ENCODE measurements at places on chromosomes 4 and X.
A peak's percentile ranks its signal among the peaks of the same experiment; 100 is the strongest.

DNA sequence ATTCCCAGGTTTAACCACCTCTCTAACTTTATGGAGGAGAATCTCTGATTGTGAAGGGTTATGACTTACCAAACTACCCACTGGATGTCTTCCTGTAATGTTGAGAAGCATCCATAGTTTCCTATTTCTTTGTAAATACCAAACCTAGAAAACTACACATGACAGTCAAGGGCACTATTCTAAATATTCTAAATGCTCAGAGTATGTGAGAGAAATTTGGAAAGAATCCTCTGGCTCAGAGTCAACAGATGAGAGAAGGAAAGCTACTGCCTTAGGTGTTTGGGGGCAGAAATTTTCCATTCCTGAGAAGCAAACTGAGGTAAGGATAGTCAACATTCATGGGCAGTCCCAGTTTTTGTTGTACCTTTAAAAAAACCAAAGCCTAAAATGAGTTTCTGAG, 155.8 kb downstream of the KCNIP4 start:
- no peak for DNase-seq

DNA sequence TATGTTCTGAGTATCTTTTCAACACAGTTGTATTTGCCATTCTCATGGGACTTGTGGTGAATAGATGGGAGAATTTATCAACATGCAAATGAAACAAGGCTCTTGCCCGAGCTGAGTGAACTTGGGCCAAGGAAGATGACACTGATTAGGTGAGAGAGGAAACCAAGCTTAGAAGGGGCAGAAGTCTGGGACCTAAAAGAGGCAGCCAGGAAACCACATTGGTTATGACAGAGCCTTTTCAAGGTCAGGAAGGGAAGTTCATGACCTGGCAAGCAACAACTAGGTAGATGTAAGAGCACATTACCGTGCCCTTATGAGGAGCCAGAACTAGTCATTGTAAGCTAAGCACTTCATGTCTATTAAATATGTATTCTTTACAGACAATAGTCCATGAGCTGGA, 590.3 kb downstream of the PACRGL start:
- no peak for DNase-seq

- DNase-seq: no peak
These were observed 31.5 kb downstream of the HS3ST1 start for GRCh38 chr4:11397146-11397545.

GRCh38 chr4:93759506-93759905, 69.0 kb upstream of the ATOH1 start:
- DNase-seq: no peak

DNA sequence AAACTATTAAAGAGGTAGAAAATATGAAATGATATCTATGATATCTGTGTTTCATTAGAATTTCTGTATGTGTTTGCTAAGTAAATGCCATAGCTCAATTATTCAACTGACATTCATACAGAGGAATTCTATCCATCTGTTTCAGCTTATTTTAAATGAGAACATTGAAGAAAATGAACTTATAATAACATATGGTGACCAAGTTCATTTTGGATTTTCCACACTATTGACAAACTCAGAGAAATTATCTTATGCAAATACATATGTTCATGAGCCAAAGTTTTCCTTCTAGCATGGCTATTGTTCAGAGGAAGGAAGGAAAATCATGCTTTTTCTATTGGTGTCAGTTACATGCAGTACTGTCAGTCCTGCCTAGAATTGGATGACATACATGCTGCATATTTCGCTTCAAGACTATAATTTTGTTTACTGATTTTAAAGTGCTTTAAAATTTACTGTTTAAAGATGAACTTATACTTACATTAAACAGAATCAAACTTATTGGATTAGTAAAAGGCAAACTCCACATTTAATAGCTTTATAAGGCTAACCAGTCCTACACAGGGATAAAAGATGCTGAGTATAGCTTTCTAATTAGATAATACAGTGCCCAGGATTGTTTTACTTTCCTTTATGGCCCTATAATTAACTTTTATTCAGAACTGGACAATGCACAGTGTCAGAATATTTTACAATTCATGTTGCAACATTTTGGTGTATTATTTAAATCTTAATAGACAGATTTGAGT, 646.2 kb downstream of the TRAM1L1 start:
- peak; percentile 89 for DNase-seq

GRCh38 chr4:61619528-61619927, 419.4 kb downstream of the ADGRL3 start:
- peak; percentile 75 for DNase-seq

- no peak for DNase-seq
These were observed 11.6 kb upstream of the CXCL13 start for GRCh38 chr4:77593993-77594392.

GRCh38 chr4:156676116-156676851, 295.3 kb downstream of the PDGFC start:
- DNase-seq: no peak

GRCh38 chr4:57989430-57989829, 879.2 kb upstream of the IGFBP7 start:
- no peak for DNase-seq

DNA sequence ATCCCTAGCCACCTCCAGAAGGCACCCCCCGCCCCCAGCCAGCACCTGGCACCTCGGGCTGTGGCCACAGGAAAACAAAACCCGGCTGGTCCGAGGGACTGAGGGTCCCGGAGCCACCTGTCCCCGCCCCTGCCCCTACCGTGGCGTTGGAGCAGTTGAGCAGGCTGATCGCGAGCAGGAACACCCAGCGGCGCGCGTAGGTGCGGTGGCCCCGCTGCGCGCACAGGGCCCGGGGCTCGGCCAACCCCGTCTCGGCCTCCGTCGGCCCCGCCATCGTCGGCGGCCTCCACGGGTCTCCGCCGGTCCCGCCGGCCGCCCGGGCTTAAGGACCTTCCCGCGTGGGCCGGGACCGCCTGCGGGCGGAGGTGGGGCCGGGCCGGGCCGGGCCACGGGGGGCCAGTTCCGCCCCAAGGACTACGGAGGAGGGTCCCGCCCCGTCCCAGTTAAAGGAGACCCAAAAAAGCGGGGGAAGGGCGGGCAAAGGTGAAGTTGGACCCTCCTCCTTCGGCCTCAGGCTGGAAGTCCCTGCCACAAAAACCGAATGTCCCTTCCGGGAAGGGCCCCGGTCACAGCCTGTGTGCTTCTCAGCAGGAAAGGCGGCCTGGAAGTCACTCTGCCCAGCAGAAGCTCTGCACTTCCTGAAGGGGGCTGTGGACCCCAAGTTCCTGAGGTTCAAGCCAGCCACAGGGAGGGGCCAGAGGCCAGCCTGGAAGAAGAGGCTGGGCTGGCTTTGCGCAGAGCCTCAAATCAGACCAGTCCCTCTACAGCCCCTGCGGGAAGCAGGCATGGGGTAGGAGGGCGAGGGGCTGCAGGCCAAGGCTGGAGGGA, at the start of gene SLC49A3:
TSS of gene SLC49A3 (minus strand) at position 298 of the 828 bp plus-strand sequence. CDS start at position 274, 24 bp downstream.
- DNase-seq: no peak

DNA sequence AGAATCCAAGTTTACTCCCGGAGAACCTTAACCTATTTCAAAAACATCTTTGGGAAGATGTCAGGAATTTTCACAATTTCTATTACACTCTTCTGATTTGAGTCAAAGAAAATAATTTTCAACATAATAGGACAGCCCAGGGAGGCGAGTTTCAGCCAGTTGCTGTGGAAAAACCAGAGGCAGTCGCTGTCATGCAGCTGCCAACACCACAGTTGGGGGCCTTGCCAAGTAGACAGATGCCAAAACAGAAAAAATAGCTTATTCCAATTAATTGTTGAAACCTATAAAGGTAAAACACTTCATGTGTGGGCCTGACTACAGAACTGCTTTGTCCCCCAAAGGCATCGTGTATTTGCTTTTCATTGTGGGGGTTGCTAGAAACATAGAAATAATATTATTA, 225.8 kb downstream of the DMD start:
- DNase-seq: peak; percentile 23

DNA sequence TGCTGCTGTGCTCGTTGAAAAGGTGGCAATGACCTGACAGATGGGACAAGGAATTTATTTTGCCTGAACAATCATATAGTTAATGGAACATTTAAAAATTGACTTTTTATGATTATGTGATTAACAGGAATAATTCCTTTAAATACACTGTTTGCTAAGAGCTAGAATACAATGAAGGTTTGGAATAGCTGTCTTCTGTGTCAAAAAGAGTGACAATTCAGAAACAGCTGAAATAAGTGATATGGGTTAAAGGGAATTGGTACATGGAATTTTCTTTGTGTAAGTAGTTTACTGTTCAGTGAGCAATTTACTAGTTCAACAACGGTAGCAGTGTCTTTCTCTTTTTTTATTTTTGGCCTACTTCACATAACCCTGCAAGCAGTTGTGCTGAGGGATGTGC, 1083.5 kb upstream of the GRID2 start:
- DNase-seq: peak; percentile 21

DNA sequence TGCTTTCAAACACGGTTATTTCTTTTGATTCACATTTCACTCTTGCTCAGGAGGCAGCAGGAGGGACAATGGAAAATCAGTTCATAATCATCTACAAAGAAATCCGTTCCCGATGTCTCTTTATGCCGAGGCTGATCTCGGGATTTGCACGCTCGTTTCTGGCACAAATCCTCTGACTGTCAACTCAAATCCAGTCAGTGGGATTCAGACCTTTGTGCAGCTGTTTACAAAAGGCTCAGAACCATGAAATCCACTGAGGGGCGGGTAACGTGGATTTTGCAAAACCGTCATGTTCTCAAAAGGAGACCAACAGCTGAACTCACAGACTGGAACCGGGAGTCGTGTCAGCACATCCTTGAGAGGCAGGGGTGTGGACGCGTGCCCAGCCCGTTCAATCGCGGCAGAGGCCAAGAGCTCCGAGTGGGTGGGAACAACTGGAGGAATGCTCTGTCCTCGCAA, 46.4 kb downstream of the ACOX3 start:
- DNase-seq: peak; percentile 78

DNA sequence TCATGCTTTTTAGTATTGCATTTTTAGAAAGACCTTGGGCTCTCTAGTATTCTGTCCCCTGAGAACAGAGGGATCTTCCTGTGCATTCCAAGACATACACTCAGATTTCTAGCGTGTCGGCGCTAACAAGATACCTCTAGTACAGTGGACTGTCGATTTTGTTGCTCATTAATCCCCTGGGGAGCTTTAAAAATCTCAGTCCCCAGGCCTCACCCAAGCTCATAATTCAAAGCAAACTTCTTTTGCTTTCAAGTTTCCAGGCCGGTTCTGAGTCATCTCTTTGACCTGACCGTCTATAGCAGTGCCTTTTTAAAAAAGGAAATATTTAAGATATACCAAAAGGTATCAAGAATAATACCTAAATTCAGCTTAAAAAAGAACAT, 137.0 kb downstream of the AMMECR1 start:
- DNase-seq: no peak

GRCh38 chr4:73006286-73006990, 63.1 kb downstream of the COX18 start:
- DNase-seq: no peak

- no peak for DNase-seq
These were observed 448.1 kb upstream of the RASGEF1B start for GRCh38 chr4:81919810-81920209.

DNA sequence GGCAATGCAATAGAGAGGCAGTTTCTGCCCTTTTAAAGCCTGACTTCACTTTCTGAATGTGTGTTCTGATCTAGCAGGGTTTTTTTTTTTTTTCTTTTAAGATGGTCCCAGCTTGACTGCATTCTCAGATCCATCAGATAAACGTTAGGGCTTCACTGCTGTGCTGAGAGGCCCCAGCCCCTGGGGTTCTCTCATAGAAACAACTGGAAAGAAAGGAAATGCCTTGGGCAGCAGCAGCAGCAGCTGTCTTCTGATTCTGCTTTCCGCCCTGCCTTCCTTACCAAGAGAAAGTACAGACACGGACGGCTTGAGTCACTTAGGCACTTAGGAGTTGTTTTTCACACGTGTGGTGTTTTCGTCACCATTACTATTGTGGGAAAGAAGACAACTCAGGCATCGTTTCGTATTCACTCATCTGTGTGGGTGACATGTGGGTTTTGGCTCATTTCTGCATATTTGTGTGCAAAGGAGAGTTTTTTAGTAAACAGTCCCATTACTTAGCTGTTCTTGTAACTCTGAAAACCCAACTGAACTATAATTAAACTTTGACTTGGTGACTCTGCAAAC, 172.0 kb downstream of the PTTG2 start:
- DNase-seq: peak; percentile 77

GRCh38 chr4:80026100-80026499, 46.9 kb downstream of the ANTXR2 start:
- DNase-seq: no peak

DNA sequence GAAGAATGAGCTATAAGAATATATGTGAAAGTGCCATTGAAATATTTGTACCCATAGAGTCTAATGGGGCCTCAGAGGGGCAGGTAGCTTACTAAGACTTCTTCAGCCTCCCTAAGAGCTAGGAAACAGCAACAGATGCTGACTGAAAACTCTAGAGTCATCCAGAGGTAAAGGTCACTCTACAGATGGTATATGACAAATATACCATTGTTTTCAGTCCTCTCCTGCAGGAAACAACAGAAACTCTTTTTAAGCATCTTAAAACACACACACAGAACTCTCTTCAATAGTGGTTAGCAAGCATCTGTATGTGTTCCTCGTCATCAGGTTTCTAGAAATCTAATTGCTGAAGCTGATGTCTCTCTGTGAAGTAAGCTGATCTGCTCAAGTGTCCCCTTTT, 313.8 kb upstream of the GATB start:
- no peak for DNase-seq

- DNase-seq: no peak
These were observed 11.1 kb downstream of the CYSLTR1 start for GRCh38 chrX:78316265-78316664.

DNA sequence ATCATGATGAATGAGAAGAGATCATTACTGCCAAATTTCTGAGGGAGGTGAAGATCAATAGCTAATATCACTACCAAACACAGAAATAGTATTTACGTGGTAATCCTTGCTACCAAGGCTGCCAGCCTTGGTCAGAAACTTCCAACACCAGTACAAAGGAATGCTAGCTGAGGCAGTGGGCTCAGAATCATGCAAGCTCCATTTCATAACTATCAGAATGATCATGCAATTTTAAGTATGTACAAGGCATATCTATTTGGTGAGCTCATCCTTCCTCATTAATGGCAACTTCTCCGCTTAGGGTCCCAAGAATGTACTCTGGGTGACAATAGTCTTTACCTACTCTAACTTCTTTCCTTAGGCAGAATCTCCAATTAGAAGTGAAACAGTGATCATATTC, 135.0 kb downstream of the GPC3 start:
- no peak for DNase-seq

- no peak for DNase-seq
These were observed 267.8 kb downstream of the STIM2 start for GRCh38 chr4:27128443-27128842.

DNA sequence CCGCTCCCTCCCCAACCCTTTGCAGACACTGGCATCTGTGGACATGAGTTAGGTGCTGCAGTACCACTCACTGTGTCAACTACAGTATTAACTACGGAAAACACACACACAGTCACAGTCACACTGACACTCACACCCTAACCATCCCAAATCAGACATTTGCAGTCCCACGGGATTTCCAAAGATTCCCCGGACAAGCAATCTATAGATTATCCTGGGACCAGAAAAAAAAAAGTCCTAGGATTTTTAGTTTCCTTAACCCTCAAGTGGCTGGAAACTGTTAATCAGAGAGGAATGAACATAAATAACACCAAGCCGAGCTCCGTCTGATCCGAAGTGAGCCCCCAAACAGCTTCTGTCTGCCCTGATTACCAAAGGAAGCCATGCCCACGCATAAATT, 81.9 kb upstream of the DHRSX start:
- peak; percentile 21 for DNase-seq

Measured in brain (organoid and tissue), 16 donors.